HepG2 (cell line): ENCODE measurements at places on chromosomes 7 and 10.

- peak; percentile 42 for DNase-seq
Observed at GRCh38 chr10:6108631-6109443, 20.0 kb downstream of the RBM17 start.

GRCh38 chr10:13670311-13670710, 83.5 kb downstream of the PRPF18 start:
- no peak for DNase-seq

DNA sequence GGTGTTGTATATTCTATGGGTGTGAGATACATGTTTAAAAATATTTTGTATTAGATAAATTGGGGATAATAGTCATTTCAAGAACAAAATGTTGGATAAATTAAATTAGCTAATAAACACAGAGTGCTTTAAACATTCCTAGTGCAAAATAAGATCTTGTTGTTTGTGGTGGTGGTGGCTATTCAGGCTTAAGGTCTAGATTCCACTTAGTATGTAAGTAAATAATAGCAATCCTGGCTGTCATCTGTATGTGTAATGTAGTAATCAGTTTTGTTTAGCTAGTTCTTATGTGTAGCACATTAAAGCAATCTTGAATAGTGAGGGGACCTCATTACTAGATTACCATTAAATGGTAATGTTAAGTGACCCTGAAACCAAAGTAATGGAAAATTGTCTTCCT, 48.7 kb downstream of the KAT6B start:
- no peak for DNase-seq

DNA sequence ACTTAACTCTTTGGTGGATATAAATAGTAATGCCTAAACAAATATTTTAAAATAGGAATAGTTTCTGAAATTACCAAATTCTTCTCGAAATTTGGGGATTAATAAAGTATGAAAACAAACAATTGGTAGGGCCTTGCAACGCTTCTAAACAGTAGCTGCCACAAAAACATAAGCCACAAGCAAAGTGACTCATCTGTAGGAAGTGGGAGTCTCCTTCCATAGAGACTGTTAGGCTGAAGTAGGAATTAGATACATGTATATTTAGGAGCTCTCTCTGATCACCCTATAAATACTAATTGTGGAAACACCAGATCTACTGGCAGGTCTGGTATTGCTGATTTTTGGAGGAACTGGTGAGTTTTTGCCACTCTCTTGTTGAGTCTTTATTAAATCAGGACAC, 5.7 kb upstream of the LMOD2 start:
- DNase-seq = no peak

DNA sequence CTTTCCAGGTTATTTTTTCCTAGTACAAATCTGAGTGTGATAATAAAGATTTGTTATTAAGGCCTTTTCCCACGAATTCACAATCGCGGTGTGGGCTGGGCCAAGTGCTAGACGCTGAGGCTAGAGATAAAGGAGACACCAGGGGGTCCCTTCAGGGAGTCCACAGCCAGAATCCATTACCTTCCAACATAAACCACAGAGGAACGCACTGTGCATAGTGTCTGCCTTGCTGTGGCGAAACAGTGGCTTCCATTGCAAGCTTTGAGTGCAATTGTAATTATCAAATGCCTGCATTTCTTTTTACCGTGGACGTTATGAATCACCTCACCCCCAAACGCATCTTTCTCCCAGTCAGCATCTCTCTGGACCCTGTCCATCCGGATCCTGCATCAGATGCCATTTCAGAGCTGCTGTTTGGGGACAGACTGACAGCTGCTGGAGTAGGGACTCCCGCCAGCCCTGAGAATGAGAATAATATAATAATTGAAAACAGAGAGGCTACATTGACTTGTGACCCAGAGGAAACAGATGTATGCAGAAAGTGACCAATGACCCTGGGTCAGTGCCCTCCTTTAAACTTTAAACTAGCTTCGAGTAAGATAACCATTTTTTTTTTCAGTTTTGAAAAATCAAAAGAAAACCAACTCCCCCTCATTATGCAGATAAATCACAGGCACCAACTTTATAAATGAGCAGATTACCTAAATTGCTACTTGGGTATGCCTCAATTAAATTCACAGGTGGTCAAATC, 456.2 kb upstream of the NRP1 start:
- no peak for DNase-seq
